G401 (cell line): ENCODE measurements at places on chromosomes 2 and 18. TPM values are rescaled to one million over a fixed set of nuclear protein-coding genes. Genes with fewer than 3 reads are reported as not detected.

Gene RGPD3
- 0.81 and 1.3 TPM in 2 replicates for total RNA-seq

Gene UPP2
- not detected in 2 replicates for total RNA-seq

Gene KRTCAP3
- total RNA-seq = not detected in 2 replicates

Gene TP53I3
- 47.6 and 66.0 TPM in 2 replicates for total RNA-seq

Gene CCBE1
- not detected in 2 replicates for total RNA-seq

Gene PIEZO2
- total RNA-seq = not detected in 2 replicates

Gene REG1B
- total RNA-seq = not detected in 2 replicates

Gene GCG
- total RNA-seq = not detected in 2 replicates

Gene SULT1C2
- 0.71 and 3.2 TPM in 2 replicates for total RNA-seq

Gene CHAC2
- total RNA-seq = 12.6 and 15.7 TPM in 2 replicates

Gene SEPTIN10
- total RNA-seq = 6.4 and 12.3 TPM in 2 replicates

Gene MC4R
- total RNA-seq = not detected in 2 replicates

Gene RNF152
- total RNA-seq = 0.07 TPM in 1 of 2 replicates, not detected in the other

Gene G6PC2
- not detected in 2 replicates for total RNA-seq

Gene DHX57
- total RNA-seq = 35.8 and 38.1 TPM in 2 replicates

Gene STAMBP
- 34.6 and 41.4 TPM in 2 replicates for total RNA-seq

Gene CAPN14
- not detected in 2 replicates for total RNA-seq

Gene CMPK2
- total RNA-seq = not detected in 2 replicates

Gene TSPYL6
- total RNA-seq = not detected in 2 replicates

Gene ALPG
- total RNA-seq = 203 and 218 TPM in 2 replicates

Gene CHRND
- not detected in 2 replicates for total RNA-seq

Gene APOB
- total RNA-seq = 0.06 TPM in 1 of 2 replicates, not detected in the other

Gene SLC9A4
- total RNA-seq = not detected in 2 replicates

Gene MAB21L4
- not detected in 2 replicates for total RNA-seq

Gene ZNF24
- total RNA-seq = 32.8 and 35.6 TPM in 2 replicates

Gene LBX2
- total RNA-seq = not detected in 2 replicates

Gene LYG1
- not detected in 2 replicates for total RNA-seq

Gene ADAM23
- 2.7 and 7.7 TPM in 2 replicates for total RNA-seq

Gene ASTL
- total RNA-seq = 2.6 TPM in 1 of 2 replicates, not detected in the other

Gene NXPH2
- total RNA-seq = not detected in 2 replicates

Gene MC5R
- total RNA-seq = not detected in 2 replicates

Gene ACP1
- 170 and 198 TPM in 2 replicates for total RNA-seq

Gene KCNS3
- not detected in 2 replicates for total RNA-seq

Gene GNLY
- total RNA-seq = not detected in 2 replicates

Gene DNER
- total RNA-seq = not detected in 2 replicates

Gene GRHL1
- 0.14 and 0.98 TPM in 2 replicates for total RNA-seq

Gene ANKRD62
- total RNA-seq = not detected in 2 replicates

Gene DOK6
- 0.06 and 0.10 TPM in 2 replicates for total RNA-seq

Gene SERPINB10
- not detected in 2 replicates for total RNA-seq

Gene L3MBTL4
- total RNA-seq = not detected in 2 replicates

Gene VIT
- not detected in 2 replicates for total RNA-seq

Gene FRZB
- total RNA-seq = 2.0 TPM in 1 of 2 replicates, not detected in the other

Gene GDF7
- total RNA-seq = 0.37 and 1.2 TPM in 2 replicates

Gene MAP2
- not detected in 2 replicates for total RNA-seq

Gene WNT6
- 0.14 TPM in 1 of 2 replicates, not detected in the other for total RNA-seq

Gene TIGD1
- 5.2 and 7.4 TPM in 2 replicates for total RNA-seq

Gene TTR
- total RNA-seq = not detected in 2 replicates

Gene HOXD13
- total RNA-seq = 0.43 TPM in 1 of 2 replicates, not detected in the other

Gene CFAP221
- 0.74 and 2.7 TPM in 2 replicates for total RNA-seq

Gene RAD51AP2
- total RNA-seq = not detected in 2 replicates
